Fibroblast of skin of left quadriceps (primary cell): ENCODE measurements at places on chromosomes 13 and 19.

- DNase-seq: peak; percentile 11
Measured at GRCh38 chr13:83151308-83151660, 731.0 kb downstream of the SLITRK1 start.

DNA sequence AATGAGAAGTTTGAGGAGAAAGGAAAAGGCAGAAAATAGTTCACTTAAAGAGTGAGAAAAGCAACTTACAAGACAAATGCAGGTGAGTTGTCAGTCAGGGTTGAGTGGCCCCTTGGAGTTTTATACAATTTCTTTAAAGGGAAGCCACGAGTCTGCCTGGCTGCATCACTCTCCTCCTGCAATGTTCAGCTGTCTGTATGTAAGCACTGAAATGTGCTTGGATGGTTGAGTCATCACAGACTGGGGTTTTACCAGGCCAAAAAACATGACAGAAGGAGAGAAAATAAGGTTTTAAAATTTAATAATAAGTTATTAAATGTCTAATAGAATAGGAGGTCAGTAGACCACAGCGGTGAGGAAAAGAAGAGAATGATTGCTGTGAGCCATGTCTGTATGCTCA, 51.0 kb upstream of the FGF14 start:
- no peak for DNase-seq

DNA sequence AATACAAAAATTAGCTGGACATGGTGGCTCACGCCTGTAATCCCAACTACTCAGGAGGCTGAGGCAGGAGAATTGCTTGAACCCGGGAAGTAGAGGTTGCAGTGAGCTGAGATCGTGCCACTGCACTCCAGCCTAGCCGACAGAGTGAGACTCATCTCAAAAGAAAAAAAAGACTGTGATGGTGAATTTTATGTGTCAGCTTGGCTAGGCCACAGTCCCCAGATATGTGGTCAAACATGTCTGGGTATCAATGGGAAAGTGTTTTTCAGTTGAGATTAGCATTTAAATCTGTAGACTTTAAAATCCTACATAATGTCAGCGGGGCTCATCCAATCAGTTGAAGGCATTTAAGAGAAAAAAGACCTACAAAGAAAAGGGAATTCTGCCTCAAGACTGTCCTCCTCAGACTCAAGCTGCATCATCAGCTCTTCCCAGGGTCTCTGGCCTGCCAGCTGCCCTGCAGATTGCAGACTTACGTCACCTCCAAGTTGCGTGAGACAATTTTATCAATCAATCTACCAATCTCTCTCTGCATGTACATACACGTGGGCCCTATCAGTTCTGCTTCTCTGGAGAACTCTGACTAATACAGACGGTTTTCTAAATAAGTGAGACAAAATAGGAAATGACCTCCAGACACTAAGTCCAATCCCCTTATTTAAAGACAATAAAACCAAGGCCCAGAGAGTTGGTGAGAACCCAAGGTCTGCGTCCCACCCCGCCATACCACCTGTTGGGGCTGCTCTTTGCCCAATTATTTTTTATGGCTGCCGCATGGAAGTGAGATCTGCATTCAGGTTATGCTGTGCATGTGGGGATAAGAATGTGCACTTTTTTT, 99.2 kb downstream of the ABCC4 start:
- DNase-seq: peak; percentile 35

DNA sequence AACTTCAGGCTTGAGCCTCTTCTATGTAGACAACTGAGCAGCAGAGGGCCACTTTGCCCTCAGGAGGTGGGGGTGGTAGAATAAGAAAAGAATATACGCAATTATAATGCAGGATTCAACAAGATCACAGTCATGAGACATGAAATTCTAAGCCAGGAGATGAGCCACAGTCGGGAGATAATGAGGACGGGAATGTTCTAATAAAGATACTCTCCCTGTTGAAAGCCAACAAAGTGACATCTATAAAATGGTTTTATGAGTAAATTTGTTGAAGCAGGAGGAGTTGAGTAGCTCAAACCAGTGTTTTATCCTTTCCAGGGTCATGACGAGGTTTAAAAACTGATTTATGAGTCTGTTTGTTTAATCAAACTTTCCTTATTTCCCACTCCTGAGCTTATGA, 152.0 kb upstream of the SERP2 start:
- no peak for DNase-seq

GRCh38 chr13:27171244-27171826, at the start of gene USP12:
Gene USP12, minus strand, starts transcription at chr13:27171811. Its CDS starts 172 bp downstream, at chr13:27171639.
- DNase-seq: no peak
